ENCODE measurements at places on chromosomes 1 and 21.

- peak; percentile 65 for DNase-seq
Observed at GRCh38 chr1:209585672-209586071, 2.2 kb downstream of the CAMK1G start.

GRCh38 chr21:26715878-26716506 is 129.2 kb downstream of the ADAMTS1 start:
- peak; percentile 33 for DNase-seq

DNA sequence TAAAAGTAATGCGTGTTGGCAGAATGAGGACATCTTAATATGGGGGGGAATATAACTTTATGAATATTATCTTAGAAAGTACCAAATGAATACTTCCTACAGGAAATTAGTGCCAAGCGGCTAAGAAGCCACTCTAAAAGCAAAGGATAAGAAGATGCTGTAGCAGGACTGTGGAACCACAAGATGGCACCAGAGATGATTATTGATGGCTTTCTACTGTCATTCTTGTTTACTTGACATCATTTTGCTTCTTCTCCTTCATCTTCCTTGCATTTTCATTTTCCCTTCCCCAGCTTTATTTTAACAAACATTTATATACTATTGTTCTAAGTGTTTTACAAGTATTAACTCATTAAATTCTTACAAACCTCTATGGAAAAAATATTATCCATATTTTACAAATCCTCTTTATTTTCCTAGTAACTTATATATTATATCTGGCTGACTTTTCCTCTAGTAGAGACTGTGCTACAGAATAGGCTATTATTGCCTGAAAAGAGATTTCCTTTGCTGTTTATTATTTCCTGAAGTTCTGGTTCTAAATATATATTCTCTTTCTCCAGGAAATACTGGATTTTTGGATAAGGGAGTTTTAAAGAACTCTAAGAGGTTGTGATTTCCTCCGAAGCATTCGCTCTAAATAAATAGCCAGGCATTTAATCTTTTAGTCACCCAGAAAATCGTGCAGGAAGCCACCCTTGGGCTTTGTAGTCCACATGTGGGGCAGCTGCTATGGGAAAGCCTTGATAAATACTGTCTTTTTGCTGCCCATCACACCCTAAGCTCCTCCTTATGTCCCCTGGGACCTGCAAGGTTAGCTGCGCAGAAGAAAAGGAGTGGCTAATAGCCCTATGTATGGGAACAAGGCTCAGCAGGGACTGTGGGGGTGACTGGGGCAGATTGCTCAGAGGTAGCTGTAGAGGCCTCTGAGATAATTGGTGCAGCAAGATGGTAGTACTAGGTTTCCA is 69.8 kb downstream of the TPR start:
- DNase-seq = peak; percentile 40

DNA sequence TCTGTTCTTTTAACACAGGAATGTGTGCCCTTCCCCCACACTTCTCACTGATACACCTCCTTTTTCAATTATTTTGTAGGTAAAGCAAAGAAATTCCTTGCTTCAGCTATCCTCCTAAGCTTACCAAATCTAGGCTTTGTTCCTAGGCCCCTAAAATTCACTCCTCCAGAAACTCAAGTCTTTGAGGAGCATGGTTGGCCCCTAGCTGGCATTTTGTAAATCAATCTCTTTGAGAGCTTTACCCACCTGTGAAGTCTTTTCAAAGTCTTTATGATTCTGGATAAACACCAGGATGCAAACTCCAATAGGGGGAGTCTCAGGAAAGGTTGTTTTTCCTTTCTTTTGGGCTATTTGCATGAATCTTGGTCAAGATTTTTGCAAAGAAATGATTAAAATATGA is 82.9 kb upstream of the ZNF644 start:
- no peak for DNase-seq

- DNase-seq = peak; percentile 89
Observed at GRCh38 chr21:35190201-35190701, 141.1 kb upstream of the RUNX1 start.

DNA sequence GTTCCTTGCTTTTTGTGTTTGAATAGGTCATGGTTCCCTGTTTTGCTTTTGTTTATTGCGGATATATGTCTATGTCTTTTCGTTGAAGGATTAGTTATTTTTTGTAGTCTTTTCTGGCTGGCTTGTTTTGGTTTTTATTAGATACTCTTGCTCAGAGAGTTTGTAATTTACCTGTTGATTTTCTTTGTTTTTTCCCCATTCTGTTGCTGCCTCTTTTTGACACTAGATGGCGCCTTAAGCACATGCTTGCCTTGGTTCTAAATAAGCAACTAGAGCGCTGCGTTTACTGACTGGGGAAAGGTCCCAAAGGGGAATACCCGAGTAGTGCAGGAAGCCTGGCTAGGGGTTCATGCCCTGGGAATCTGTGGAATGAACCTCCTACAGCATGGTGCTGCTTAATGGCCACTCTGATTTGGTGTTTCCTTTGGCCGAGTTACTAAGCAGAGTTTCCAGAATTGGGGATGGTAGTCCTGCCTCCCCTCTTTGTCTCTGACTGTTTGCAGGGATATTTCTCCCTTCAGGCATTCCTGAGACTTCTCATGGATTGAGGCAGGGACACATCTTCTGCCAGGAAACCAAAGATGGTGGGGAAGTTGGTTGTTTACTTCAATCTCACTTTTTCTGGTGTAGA is 143.2 kb downstream of the PTPRU start:
- DNase-seq = peak; percentile 58

DNA sequence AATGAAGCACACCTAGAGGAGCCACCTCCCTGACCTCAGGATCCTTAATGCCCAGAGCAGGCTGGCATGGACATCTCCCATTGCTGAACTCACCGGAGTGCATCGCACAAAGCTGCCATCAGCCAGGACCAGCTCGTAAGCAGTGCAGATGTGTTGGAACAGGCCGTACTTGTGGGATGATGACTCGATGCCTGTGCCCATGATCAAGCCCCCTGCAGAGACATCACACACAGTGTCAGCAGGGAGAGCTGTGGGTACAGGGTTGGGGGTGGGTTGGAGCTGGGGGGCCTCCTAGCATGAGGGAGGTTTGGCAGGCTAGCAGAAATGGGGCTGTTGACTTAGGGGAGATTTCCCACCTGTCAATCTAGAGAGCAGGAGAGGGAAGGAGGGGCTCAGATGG is 12.0 kb downstream of the DHCR24 start:
- DNase-seq = no peak

DNA sequence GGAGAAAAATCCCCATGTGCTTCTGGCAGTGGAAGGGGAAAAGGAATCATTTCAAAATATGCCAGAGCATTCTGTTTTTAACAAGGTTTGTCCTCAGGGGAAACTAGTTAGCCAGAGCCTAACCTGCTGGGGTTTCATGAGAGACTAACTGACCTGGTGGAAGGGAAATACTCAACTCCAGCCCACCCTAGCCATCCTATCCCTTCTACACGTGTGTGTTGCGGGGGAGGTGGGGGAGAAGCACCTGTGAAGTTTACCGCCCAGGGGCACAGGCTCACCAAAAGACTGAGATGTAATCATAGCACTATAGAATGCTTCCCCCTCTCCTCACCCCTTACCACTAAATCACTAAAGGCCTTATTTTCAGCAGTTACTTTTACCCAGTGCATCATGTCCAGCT is 139.5 kb downstream of the GRIK3 start:
- no peak for DNase-seq

GRCh38 chr1:16145662-16146278 is 10.1 kb downstream of the EPHA2 start:
- peak; percentile 96 for DNase-seq

- DNase-seq = no peak
Observed at GRCh38 chr1:76070538-76070937, 4.0 kb upstream of the ST6GALNAC3 start.
